ENCODE measurements at places on chromosomes 11 and 22.

DNA sequence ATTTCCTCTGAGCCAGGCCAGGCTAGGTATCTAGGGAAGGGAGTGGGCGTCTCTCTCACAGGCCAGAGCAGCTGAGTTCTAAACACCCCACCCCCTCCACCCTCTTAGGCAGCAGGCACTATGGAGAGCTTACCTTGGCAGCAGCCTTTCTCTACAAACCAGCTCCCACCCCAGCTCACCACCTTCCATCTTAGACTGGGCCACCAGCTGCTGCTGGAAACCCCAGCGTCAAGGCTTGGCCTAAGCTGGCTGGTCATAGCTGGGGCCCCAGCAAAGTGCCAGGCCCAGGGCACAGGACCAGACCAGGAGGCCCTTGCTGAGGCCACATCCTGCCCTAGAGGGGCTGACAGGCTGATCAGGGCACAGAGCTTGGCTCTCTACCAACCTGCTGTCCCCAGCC is 20.2 kb downstream of the SLC22A12 start:
- DNase-seq = no peak
- H3K27me3 ChIP-seq = no peaks in the 10 kb centered on the region
- no peaks in the 10 kb centered on the region for H3K4me1 ChIP-seq
- no peaks in the 10 kb centered on the region for H3K36me3 ChIP-seq

GRCh38 chr11:123575441-123575840 is 79.0 kb downstream of the SCN3B start:
- H3K27me3 ChIP-seq = no peaks in the 10 kb centered on the region
- DNase-seq = no peak
- H3K4me1 ChIP-seq = no peaks in the 10 kb centered on the region
- H3K27ac ChIP-seq = no peak overlapping the region
- no peak overlapping the region for H3K4me3 ChIP-seq

- no peaks in the 10 kb centered on the region for H3K27me3 ChIP-seq
- H3K4me1 ChIP-seq = peaks cover 7% of the 10 kb centered on the region
- no peak overlapping the region for H3K4me3 ChIP-seq
- DNase-seq = no peak
- no peaks in the 10 kb centered on the region for H3K36me3 ChIP-seq
These were observed 9.6 kb upstream of the MOB2 start for GRCh38 chr11:1496091-1496760.

GRCh38 chr11:27296497-27296896 is 66.5 kb downstream of the CCDC34 start:
- no peak overlapping the region for H3K4me3 ChIP-seq
- H3K27ac ChIP-seq = no peak overlapping the region
- DNase-seq = peak; percentile 45

DNA sequence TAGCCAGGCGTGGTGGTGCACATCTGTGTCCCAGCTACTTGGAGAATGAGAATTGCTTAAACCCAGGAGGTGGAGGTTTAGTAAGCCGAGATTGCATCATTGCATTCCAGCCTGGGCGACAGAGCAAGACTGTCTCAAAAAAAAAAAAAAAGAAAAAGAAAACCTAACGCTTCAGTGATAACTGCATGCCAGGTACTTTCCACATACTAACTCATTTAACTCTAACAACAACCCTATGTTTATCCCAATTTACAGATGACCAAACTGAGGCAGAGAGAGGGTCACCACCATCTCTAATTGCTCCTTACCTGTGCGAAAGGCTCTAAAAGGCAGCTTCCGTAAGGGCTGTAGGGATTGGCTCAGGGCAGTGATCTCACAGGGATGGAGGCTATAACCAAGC is 11.6 kb downstream of the PISD start:
- H3K27me3 ChIP-seq = no peaks in the 10 kb centered on the region
- no peaks in the 10 kb centered on the region for H3K4me1 ChIP-seq
- no peak for DNase-seq

DNA sequence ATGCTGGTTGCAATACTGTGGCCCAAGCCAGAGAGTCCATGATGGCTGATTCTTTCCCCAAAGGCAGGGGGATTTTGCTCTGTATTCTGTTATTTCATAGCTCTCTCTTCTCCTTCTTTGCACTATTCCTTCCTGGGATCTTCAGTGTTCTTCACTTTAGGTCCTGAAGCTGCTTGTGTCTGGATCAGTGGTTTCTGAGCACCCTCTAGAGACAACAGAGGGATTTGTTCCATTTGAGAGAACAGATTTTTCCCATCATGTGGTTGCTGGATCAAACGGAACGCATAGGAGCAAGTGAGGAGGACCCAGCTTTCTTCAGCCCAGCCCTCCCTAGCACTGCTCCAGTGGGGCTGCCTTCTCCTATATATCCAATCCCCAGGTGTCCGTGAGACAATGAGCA is 68.7 kb upstream of the SYN3 start:
- no peaks in the 10 kb centered on the region for H3K27me3 ChIP-seq
- no peak overlapping the region for H3K4me3 ChIP-seq
- no peak overlapping the region for H3K27ac ChIP-seq
- no peaks in the 10 kb centered on the region for H3K4me1 ChIP-seq
- DNase-seq = no peak

- no peaks in the 10 kb centered on the region for H3K36me3 ChIP-seq
- H3K27me3 ChIP-seq = no peaks in the 10 kb centered on the region
- H3K4me3 ChIP-seq = no peak overlapping the region
- peak; percentile 82 for DNase-seq
These were observed 380.1 kb downstream of the LARGE1 start for GRCh38 chr22:33539902-33540751.

GRCh38 chr22:49408102-49408836 is 419.4 kb downstream of the BRD1 start:
- H3K4me3 ChIP-seq = no peak overlapping the region
- DNase-seq = no peak
- H3K4me1 ChIP-seq = no peaks in the 10 kb centered on the region
- no peaks in the 10 kb centered on the region for H3K36me3 ChIP-seq
- no peak overlapping the region for H3K27ac ChIP-seq
- peaks cover 2% of the 10 kb centered on the region for H3K27me3 ChIP-seq

DNA sequence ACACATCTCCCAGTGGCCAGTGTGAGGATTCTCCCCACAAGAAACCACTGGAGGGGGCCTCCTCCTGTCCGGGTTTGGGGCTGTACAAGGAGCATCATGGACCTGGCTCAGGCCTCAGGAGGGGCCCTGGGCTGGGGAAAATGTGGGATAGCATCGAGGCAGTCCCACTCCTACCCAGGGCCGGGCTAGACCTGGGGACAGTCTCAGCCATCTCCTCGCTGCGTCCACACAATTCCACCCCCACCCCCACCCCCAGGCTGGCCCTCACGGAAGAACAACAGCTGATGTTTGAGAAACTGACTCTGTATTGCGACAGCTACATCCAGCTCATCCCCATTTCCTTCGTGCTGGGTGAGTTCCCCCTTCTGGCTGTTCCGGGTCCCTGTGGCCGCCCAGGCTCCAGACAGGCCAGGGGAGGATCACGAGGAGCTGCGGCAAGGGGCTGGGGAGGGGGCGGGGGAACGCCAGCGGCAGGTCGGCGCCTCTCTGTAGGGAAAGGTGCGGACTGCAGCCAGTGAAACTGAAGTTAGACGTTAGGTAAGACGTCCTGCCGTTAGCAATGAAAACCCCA is 4.8 kb downstream of the BEST1 start:
- no peaks in the 10 kb centered on the region for H3K36me3 ChIP-seq
- peak overlapping the region; percentile 51 for H3K27ac ChIP-seq

GRCh38 chr22:38766076-38766777 is 10.4 kb upstream of the SUN2 start:
- H3K4me1 ChIP-seq = no peaks in the 10 kb centered on the region
- no peaks in the 10 kb centered on the region for H3K36me3 ChIP-seq
- no peak overlapping the region for H3K27ac ChIP-seq

DNA sequence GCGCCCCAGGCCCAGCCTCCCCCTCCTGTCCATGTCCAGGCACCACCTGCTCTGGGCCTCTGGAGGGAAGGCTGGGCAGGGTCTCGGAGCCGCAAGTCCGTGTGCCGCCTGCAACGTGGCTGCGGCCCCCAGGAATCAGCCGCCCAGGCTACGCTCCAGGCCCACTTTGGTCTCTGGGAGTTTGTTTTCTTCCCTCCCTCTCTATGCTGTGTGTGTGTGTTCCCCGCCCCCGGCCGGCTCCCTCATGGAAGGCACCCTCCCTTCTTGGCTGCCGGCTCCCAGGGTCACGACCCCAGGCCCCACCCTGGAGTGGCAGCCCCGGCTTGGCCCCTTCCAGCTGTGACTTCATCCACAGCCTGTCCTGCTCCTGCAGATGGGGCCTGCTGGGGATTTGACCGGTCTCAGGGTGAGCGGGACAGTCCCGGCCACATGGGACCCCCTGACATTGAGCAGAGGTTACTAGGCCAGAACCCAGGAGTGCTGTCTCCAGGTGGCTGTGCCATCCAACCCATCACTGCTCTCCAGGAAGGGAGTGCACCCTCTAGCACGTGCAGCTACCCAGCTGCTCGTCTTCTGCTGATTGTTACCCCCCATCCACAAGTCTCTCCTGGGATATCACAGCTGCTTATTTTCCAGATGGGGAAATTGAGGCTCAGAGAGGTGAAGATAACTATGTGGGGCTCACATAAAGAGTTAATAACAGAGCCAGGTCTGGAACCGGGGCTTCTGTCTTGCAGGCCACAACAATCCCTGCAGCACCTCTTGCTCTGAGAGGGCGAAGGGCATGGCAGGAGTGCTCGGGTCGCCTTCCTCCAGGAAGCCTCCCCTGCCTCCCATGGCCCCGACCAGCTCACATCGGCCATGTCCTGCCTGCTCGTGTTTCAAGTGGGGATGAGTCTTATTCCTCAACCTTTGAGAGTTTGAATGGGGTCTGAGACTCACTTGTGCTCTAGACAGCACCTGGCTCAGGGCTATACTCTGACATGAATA is 2.8 kb upstream of the LIF start:
- H3K36me3 ChIP-seq = no peaks in the 10 kb centered on the region
- no peaks in the 10 kb centered on the region for H3K27me3 ChIP-seq
- no peak overlapping the region for H3K4me3 ChIP-seq
- H3K4me1 ChIP-seq = no peaks in the 10 kb centered on the region

DNA sequence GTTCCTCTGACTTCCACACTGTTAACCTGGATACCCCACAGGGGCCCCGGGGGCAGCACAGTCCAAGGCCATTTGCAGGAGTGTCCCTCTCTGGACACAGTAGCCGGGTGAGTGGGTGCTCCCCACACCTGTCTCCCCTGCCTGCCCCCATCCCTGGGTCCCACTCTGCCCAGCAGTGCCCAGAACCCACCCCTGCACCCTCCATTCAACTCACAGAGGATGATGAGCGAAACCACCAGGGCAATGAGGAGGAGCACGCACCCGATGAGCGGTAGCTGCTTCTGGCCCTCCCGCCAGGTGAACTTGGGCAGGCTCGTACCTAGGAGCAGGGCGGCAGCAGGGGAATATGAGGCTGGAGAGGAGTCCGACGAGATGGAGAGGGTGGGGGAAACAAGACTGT is 12.2 kb downstream of the TMPRSS13 start:
- no peak overlapping the region for H3K27ac ChIP-seq
- H3K27me3 ChIP-seq = no peaks in the 10 kb centered on the region

GRCh38 chr11:95919514-95919913 is 4.4 kb downstream of the MTMR2 start:
- H3K27me3 ChIP-seq = no peaks in the 10 kb centered on the region
- peak overlapping the region; percentile 93 for H3K27ac ChIP-seq

- no peak overlapping the region for H3K4me3 ChIP-seq
- H3K36me3 ChIP-seq = no peaks in the 10 kb centered on the region
- H3K27ac ChIP-seq = no peak overlapping the region
- DNase-seq = peak; percentile 6
These were observed 345.4 kb upstream of the KIRREL3 start for GRCh38 chr11:127345819-127346459.

DNA sequence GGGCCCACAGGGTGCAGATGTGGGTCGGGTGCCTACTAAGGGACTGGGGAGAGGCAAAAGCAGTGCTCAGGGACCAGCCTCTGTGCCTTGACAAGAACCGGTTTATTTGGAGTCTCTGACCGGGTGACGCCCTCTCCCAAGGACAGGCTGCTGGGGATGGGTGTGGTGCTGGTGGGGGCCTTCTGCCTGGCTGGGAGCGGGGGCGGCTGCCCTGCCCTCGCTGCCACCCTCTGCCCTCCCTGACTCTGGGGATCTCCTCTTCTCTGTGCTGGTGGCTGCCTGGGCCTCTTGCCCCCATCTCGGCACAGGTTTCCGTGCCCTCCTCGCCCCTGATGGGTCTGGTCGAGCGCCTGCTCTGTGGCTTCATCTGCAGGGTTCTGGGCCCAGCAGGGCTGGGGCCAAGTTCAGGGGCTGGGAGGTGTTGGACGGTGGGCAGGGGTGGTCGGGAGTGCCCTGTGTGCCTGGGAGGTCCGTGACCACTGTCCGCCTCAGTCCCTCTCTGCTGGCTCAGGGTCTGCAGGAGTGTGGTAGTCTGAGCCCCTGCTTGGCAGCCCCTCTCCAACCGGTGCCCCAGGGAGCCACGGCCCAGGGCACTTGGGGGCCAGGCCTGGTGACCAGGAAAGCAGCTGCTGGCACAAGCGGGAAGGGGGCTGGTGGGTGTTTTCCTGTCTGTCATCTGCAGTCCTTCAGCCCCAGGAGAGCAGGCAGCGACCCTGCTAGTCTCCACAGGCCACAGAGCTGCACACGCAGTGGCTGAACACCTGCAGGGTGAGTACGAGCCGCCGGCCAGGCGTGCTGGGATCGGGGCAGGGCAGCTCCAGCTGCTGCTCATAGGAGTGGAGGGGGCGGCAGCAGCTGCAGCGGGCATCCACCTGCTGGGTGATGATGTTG is 23.5 kb downstream of the MUC6 start:
- H3K36me3 ChIP-seq = peaks cover 10% of the 10 kb centered on the region
- no peak overlapping the region for H3K27ac ChIP-seq
- no peaks in the 10 kb centered on the region for H3K4me1 ChIP-seq
- H3K27me3 ChIP-seq = no peaks in the 10 kb centered on the region

DNA sequence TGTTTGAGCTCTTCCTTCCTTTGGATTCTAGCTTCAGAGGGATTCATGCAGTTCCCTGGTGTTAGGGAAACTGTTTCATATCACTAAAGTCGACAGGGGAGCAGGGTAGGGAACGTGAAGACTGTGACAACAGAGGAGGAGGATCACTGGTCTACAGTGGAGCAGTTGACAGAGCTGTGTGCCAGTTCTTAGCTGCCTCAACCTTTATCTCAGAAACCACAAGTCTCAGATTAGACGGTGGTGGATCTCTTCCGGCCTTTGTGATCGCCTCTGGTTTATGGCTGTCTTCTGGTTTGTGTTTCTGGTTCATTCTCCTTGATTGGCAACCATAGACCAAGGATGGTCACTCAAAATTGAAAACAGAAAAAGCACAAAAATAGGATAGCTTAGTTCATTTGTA is 538.9 kb upstream of the API5 start:
- DNase-seq = no peak
- no peak overlapping the region for H3K27ac ChIP-seq
- H3K27me3 ChIP-seq = no peaks in the 10 kb centered on the region
- no peaks in the 10 kb centered on the region for H3K4me1 ChIP-seq
- H3K36me3 ChIP-seq = no peaks in the 10 kb centered on the region

GRCh38 chr22:17436382-17436980 is 67.2 kb downstream of the CECR2 start:
- no peaks in the 10 kb centered on the region for H3K27me3 ChIP-seq
- no peaks in the 10 kb centered on the region for H3K36me3 ChIP-seq
- no peak overlapping the region for H3K4me3 ChIP-seq
- H3K27ac ChIP-seq = no peak overlapping the region
- DNase-seq = no peak
- H3K4me1 ChIP-seq = no peaks in the 10 kb centered on the region
